ENCODE measurements at places on chromosomes 6 and 20.

DNA sequence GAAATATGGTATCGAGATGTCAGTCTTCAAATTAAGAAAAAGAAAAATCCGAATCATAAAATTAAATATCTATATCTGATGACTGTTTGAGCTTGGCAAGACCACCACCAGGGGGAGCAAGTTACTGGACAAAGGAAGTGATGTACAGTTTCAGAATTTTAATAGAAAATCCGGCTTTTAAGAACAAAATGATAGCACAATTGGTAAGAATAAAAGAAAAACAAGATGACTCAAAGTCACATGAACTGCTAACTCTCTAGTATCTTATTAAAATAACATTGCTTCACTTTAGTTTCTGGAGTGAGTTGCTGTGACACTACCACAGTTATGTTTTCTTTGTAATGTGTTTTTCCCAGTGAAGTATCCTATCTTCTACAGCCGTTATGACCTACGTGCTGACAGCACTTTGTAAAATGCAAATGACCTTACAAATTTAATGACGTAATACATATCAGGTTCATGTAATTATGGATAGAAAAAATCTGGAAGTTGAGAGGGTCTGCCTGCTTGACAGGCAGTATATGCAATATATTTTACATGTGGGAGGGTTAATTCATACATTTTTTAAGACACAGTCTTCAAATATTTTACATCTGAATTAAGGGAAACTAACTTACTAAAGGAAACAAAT, 405.3 kb upstream of the HS3ST5 start:
- peak; percentile 22 for DNase-seq

- no peak for DNase-seq
These were observed 65.8 kb upstream of the SNRPB2 start for GRCh38 chr20:16664020-16664419.

- DNase-seq, result peak; percentile 5
These were observed 55.0 kb upstream of the KCNK16 start for GRCh38 chr6:39377539-39377950.

DNA sequence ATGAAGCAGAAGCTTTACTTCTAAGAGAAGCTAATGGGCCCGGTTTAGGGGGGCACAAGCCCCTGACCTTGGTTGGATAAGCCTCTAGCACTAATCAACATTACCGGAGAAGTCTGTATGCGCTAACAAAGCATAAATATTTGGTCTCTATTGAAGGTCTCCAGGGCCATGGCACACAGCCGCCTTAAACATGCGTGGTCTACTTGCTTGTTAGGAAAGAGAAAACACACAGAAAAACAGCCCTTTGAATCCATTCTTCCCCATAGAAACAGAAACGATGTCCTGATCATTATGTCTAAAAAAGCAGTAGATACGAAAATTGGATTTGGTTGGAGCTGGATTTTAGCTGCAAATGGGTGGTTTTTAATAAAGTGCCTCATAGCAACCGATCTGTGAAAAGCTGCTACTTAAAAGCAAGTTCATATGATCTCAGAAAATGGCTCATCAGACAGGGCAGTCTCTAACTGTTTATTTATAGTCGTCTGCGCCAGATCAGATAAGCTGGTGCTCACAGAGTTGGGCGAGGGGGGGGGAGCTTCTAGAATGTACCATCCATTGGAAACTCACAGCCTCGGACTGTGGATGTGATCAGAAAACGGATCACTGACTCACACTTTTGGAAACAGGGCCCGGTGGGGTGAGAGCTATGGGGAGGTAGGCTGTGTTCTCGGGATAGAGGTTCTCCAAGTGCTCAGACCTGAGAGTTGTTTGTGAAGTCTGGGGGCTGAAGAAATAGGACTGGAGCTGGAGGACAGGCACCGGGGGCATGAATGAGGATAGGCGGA, 35.3 kb upstream of the APCDD1L start:
- no peak for DNase-seq

GRCh38 chr20:20022498-20022897, 5.3 kb downstream of the NAA20 start:
- DNase-seq, result peak; percentile 55

DNA sequence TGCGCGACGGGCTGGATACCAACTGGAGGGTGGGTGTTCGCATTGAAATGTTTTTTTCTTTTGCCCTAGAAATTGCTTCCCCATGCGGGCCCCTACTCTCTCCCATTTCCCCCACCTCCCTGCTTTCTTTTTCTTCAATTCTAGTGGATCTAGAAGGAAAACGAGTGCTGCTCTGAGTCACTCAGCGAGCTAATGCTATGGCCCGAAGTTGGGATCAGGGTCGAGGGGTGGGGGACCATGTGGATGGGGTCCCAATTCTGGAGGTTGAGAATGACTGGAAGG, 71.5 kb downstream of the SOX4 start:
- no peak for DNase-seq

DNA sequence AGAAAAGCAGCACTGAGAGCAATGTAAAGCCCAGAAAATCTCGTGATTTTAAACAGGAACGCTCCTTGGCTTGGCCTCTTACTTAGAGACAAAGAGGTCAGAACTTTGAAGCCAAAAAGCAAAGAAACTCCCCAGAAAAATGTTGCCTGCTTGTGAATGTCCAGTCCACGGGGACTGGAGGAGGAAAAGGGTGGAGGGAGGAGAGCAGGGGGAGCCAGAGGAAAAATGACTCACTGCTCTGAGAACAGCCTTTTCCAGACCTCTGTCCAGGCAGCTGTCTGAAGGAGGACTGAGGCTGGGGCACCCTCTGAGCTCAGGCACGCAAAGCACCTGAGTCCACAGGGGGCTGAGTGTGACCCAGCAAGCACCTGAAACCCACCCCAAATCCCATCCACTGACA, 64.7 kb downstream of the TRAM2 start:
- no peak for DNase-seq

- DNase-seq, result no peak
These were observed 48.8 kb downstream of the MAPK14 start for GRCh38 chr6:36076178-36077063.

GRCh38 chr20:24914388-24915241, 34.5 kb upstream of the CST7 start:
- DNase-seq, result no peak

DNA sequence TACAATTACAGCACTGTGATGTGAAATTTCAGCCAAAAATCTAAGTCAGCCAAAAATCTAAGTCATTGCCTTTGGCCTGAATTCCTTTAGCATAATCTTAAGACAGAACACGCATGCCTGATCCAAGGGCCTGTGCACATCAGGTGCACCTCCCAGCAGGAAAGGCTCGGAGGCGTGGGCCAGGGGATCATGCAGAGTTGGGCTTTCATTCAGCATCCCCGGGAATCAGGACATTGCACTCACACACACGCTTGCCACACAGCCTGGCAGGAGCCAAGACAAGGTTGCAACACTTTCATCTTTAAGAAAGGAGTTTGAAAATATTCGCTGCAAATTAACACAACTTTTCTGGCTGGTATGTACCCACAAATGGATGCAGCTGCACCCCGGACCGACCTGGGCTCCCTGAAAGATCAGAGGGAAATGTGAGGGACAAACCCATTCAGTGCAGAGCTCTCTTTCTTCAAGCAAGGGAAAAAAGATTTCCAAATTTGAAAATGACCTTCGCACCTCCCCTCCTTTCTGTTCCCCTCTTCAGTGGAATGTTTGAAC, 48.8 kb downstream of the ERMARD start:
- DNase-seq, result no peak

DNA sequence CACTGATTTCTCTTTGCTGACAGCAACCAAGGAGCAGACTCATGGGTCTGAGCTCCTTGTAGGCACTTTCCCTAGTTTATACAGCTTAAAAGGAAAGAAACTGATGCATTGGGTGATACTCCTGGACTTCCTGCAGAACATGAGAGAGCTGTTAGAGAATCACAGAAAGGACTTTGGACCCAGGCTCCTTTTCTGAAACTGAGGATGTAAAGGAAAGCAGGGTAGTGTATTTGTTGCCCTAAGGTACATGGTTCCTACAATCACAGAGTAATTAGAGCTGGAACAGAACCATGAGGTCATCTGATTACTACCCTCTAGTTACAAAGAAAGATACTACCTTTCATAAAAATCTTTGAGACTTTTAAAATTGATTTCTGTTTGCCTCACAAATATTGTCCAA, 477.1 kb upstream of the SPTLC3 start:
- no peak for DNase-seq

- DNase-seq, result no peak
These were observed 22.1 kb downstream of the RUNX2 start for GRCh38 chr6:45350186-45350710.

GRCh38 chr6:113530769-113531168, 326.4 kb upstream of the MARCKS start:
- DNase-seq, result no peak

DNA sequence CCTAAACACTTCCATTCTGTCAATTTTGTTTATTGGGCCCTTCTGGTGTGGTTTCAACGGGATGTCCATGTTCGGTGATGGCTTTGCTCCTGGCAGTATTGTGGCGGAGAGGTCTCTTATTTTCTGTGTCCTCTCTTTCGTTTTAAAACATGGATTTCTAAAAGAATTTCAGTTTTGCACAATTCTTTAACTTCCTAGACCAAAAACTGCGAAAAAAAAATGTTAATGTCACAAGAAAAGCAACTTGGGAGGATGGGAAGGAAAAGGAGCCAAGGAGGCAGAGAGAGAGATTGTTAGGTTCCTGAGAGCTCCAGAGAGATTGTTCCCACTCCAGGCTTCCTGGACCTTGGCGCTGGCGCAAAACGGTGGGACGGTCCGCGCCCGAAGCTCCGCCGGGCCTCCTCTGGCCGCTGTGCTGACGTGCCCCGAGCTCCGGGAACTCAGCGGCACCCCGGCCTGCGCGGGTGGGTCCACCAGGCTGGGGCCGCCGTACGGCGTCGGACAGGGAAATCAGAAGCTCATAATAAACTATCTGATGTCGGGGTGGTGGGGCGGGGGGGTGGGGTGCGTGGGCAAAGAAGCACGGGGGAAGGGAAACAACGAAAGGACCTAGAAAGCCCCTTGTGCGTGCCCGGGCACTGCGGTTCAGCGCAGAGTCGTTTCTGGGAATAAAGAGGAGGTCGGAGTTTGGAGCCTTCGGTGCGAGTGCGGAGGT, 951 bp upstream of the OLIG3 start:
- DNase-seq, result no peak

- no peak for DNase-seq
These were observed 142.1 kb downstream of the C6orf118 start for GRCh38 chr6:165167311-165167710.

GRCh38 chr6:44265007-44265721, at the start of gene NFKBIE:
Gene NFKBIE, minus strand, starts transcription at chr6:44265551. Its CDS starts 205 bp downstream, at chr6:44265346.
- peak; percentile 96 for DNase-seq

GRCh38 chr6:111725446-111726112, 119.9 kb upstream of the TRAF3IP2 start:
- no peak for DNase-seq

DNA sequence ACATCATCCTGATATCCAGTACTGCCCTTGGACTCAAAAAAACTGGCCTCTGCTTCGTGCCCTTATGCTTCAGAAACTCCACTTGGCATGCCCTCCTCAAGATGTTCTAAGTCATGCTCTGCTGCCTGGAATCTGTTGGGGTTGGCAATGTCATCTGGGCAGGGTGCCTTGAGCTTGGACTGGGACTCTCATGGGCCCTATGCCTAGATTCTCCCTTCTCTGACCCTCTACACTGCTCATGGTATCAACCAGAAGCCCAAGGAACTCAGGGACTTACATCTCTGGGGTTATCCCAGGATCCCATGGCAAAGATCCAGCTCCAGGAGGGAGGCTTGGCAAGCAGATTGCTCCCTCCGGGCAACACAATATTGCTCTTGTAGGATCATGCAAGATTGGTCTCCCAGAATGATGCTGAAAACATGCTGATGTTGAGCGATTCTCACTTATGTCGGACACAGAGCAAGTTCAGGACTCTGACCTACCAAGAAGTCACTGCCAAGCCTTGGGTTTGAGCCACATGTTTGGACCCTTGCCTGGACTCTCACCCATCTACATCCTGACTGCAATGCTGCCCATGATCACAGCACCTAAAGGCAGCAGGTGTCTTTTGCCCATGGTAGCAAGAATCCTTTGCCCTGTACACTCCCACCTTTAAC, 88.8 kb downstream of the ADAT2 start:
- no peak for DNase-seq

DNA sequence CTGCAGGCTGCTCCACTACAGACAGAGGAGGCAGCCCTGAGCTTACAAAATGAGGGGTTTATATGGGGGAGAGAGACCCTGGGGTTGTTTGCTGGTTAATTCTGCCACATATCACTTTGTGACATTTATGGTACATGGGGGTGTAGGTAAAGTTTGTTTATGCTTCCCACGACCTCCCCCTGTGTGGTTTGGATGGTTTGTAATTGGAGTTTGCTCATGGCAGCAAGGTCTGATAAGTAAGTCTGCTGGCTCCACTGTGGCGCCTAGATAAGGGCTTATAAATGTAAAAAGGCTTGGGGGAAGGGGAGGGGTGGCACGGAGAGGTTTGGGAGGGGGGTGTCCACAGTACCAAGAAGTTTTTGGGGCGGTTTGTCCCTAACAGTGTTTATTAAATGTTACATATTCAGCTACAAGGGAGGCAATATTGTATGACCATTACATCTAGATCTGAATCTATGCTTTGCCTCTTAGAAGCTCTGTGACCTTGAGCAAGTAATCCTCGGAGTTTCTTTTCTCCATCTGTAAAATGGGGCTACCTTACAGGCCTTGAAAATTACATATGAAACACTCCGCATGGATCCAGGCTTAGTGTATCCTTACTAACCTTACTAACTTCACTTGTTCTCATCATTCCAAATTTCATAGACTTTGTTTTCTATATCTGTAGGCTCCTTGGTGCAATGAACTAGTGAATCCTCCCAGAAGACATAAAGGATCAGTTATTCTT, 204.8 kb upstream of the NOX3 start:
- no peak for DNase-seq

DNA sequence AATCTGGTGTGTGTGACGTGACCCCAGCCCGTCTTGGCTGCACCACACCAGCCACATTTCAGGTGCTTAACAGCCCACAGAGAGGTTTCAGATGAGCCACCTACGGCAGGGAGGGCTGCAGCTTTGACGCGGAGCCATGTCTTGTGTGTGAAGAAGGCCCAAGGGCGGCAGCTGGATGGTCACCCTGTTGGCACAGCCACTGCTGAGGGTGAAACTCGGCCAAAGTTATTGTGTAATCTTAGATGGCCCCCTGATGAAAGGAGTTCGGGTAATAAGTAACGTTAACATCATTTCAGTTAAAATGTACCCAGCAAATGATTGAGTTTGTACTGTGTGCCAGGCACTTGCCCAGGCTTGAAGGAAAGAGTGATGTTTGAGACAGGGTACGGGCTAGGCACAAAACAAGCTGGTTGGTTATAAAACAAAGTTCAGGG, 97.2 kb downstream of the SSR1 start:
- no peak for DNase-seq

- DNase-seq, result no peak
These were observed 216.1 kb downstream of the ALDH8A1 start for GRCh38 chr6:134733801-134734200.

GRCh38 chr6:101666256-101666655, 272.7 kb downstream of the GRIK2 start:
- no peak for DNase-seq

- no peak for DNase-seq
These were observed 110.7 kb upstream of the ADGRF1 start for GRCh38 chr6:47152666-47153403.
